ENCODE measurements at places on chromosomes 13 and 19.

GRCh38 chr19:1105008-1105872 lies 1.4 kb downstream of the GPX4 start:
- peak; percentile 66 for DNase-seq

GRCh38 chr19:11699931-11700794 lies 38.6 kb downstream of the ZNF823 start:
- DNase-seq, result peak; percentile 59

DNA sequence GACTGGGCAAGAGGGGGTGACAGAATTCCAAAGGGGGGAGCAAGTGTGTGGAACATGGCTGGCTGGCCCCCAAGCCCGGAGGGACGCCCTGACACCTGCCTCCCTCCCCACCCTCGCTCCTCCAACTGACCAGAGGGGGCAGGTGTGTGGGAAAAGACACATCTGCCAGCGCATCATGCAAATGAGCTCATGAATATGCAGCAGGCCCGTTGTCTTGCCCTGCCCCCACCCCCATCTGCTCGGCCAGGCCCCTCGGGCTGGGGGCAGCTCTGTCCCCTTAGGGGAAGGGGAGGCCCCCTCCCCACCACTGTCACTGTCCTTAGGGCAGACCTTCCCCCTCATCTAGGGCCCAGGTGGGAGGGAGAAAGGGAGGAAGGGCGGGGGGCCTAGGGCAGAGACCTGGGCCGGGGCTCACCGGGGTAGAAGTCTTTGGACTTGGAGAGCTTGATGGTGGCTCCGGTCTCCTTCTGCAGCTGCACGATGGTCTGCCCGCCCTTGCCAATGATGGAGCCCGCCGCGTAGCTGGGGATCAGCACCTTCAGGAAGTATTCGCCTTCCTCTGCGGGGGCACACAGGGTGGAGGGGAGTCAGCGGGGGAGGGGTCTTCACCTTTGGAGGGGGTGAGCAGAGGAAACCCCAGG lies 12.9 kb downstream of the NOVA2 start:
- no peak for DNase-seq

GRCh38 chr19:40323705-40324104 lies 24.5 kb downstream of the C19orf47 start:
- no peak for DNase-seq

DNA sequence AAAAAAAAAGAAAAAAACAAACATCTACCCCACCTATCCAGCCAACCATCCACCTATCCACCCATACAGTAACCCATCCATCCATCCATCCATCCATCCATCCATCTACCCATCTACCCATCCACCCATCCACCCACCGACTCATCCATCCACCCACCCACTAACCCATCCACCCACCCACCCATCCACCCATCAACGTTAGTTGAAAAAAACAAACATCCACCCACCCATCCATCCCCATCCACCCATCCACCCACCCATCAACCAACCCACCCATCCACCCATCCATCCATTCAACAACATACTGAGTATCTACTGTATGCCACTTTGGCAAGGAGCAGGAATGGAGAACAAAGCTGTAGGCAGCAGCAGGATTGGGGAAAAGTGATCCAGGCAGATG lies 6.1 kb upstream of the AP3D1 start:
- DNase-seq, result no peak

DNA sequence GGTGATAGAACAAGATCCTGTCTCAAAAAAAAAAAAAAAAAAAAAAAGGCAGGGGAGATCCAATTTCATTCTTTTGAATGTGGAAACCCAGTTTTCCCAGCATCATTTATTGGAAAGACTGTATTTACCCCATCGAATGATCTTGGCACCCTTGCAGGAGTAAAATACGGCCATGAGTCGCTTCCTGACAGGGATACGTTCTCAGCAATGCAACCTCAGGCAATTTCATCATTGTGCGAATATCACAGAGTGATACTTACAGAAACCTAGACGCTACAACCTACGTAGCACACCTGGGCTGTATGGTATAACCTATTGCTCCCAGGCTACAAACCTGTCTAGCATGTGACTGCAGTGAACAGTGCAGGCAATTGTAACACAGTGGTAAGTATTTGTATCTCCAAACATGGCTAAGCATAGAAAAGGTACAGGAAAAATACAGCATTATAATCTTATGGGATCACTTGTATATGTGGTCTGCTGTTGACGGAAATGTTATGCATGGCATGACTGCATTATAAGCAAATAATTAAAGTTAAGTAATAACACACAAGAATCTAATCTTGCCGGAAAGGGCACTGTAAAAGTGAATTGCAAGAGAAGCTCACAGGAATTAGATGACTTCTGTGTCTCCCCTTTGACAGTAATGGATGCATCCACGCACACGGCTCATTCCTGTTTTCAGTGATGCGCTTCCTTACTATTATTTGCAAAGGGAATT lies 24.1 kb downstream of the RFX2 start:
- no peak for DNase-seq

DNA sequence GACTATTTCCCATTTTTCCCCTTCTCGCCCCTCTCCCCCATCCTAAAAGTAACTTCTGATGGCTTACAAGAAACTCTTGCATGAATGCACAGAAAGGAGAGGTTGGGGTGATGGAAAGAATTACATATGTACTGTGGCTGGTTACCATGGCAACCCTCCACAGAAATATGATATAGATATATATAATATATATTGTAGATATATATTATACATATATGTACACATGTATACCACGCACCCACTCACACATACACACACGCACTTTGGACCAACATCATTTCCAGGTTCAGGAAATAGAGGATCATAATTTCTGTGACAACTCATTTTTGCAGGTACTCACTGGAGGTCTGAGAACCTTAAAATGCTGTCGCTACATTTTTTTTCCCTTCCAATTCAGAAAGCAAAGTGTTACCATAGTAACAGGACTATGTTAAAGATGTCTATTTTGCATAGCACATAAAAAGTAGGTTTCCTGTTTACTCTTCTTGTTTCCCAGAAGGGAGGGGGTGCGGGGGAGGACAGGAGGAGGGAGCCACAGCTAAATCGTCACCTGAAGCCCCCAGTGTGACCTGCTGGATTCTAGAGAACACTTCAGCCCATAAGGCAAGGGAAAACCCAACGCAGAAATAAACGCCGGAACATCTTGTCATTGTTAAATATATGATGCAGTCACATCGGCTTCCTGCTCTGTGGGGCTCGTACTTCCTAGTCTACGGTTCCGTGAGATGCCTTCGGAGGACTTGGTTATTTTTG lies 44.7 kb downstream of the EFNB2 start:
- no peak for DNase-seq

GRCh38 chr13:70249332-70250064 lies 141.2 kb upstream of the KLHL1 start:
- peak; percentile 57 for DNase-seq

DNA sequence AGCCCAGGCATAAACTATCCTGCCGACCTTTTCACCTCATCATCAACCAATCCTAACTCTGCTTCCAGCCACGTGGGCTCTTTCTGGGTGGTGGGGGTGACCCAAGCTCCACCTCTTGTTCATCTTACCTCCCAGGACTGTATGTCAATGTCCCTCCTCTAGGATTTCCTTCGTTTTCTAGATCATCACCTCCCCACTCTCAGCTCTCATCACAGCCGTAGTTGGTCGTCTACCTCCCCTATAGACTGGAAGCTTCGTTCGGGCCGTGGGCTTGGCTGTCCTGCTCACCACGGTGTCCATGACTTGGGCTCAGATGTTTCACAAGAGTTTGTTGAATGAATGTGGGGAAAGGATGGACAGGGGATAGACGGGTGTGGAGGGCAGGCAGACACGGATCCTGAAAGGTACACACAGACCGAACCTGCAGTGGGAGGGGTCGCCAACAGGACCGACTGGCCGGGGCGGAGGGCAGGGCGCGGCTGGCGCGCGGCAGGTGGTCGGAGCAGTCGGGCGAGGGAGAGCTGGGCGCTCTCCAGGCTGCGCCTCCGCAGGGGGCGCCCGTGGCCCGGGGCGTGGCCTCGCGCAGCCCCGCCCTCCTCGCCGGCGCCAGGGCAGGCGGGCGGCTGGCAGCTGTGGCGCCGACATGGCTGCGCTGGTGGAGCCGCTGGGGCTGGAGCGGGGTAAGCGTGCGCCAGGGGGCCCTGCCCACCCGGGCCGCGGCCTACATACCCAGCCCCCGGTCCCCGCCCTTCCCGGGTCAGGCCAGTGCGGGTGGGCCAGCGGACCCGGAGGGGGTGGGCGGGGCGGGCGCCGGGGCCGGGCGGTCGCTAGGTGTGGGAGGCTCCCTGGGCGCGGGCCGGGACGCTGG lies at the start of gene LIN7B:
TSS of gene LIN7B (plus strand) at position 609 of the 868 bp plus-strand sequence. CDS start at position 644, 35 bp downstream.
- peak; percentile 93 for DNase-seq

DNA sequence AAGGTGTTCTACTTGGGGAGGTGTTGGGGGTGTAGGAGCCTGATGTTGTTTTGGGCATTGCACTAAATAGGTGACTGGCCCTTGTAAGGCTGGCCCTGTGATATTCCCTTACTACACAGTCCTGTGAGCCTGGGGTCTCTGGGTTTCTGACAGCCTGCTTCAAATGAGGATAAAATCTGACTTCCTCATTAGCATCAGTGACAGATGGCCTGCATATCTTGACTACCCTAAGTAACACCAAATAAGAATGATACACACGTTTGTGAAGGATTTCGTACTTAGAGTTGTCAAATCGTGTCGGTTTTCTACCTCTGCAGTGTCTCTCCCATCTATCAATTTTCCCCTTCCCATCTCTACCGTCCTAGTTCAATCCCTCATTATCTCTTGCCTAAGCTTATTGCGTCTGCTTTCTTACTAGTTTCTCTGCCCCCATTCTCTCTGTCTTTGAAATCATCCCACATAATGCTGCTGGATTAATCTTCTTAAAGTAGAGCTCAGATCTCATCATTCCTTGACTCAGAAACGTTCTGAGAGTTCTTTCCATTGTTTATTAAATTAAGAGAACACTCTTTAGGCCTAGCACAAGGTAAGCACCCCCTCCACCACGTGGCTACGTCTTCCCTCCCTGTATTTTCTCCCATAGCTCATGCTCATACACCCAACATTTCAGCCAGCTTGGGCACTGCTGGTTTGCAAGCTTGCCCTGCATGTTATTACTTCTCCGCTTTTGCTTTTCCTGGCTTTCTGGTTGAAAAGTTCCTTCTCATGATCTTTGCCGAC lies 26.2 kb upstream of the CNMD start:
- no peak for DNase-seq

GRCh38 chr19:30881281-30881680 lies 468.0 kb downstream of the TSHZ3 start:
- no peak for DNase-seq

DNA sequence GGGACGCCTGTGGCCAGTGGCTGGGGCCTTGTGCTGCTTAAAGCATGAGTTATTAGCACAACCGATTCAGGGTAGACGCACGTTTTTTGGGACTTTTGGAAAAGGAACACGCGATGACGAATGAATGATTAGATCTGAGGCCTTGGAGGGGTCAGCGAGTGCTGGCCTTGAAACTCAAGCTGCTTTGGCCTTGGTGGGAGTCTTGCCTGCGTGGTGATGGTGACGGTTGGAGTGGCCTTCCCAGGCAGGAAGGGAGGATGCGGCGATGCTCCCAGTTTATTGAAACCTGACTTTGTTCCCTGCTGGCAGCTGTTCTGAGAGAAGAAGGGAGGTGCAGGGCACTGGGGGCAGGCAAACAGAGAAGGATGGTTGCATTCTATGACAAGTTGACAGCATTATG lies 63.1 kb upstream of the RNF113B start:
- no peak for DNase-seq

DNA sequence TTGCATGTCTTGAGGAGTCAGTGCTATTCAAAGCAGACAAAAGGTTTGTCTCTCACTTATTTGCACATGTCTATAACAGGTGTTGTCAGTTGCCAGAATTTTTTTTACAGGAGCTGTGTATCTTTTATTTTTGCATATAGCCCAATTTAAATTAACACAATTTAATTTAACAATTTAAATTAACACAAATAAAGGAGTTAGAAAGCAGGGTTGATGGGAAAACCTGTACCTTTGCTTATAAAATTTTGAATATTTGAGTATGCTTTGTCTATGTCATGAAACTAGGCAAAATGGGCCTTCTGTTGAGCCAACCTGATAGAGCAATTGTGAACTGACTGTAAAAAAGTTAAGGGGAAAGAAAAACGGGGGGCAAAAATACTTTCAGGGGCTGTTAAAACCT lies 78.0 kb downstream of the MAP4K1 start:
- DNase-seq, result no peak

- DNase-seq, result no peak
Observed at GRCh38 chr13:99821741-99822140, 149.8 kb downstream of the ZIC5 start.

DNA sequence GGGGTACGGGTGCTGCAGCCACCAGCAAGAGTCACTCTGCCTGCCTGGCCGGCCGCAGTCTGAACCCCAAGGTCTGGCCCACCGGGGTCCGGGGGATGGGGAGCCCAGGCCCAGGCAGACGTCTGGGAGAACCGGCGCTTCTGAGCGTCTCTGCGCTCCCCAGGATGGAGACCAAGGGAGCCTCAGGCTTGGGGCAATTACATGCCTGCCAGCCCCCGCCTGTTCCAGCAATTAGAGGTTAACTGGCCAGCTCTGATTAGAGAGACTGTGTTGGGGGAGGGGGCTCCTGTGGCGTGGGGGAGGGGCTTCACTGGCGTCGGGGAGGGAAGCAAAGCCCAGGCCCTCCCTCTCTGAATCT lies 11.9 kb downstream of the MEIS3 start:
- DNase-seq, result no peak

DNA sequence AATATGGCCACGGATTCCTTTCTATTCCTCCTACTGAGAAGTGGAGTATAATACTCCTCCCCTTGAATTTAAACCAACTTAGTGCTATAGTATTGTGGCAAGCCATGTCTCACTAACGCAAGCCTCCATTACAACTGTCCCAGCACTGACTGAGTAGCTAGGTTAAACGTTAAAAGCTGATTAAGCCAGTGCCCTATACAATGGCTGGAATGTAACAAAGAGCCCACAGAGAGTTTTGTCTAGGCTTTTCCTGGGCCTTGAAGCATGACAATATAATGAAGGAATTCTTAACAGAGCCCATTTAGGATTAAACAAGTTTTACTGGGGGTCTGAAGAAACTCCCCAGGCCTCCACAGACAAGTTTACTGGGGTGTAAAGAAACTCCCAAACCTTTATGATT lies 254.5 kb upstream of the DACH1 start:
- no peak for DNase-seq

DNA sequence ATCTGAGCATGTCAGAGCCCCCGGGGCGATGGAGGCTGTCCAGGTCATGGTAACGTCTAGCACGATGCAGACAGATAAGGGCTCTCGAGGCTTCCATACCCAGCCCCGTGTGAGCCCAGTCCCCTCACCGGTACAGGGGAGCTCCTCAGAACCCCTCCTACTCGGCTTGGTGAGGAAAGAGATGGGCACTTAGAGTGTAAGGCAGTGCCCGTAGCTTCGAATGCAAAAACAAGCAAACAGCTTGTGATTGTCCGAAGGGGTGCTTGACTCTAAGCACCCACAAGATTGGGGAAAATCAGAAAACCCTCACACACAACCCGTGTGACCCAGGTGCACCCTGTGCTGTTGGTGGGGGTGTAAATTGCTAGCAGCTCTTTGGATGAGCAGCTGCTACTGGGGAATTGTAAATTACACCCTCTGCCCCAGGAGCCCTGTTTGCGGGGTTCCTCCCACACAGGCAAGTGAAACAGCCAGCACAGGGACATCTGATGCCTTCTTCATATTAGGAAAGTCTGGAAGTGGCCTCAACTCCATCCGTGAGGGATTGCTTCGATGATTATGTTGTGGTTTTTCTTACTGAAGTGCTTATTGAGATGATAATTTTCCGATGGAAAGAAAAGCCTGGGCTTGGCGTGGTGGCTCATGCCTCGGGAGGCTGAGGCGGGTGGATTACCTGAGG lies 918 bp upstream of the PSPN start:
- DNase-seq, result no peak

GRCh38 chr19:13132471-13133180 lies 14.6 kb downstream of the NACC1 start:
- peak; percentile 2 for DNase-seq

GRCh38 chr13:106291006-106291405 lies 244.5 kb downstream of the EFNB2 start:
- no peak for DNase-seq

All from hepatocyte (in vitro differentiated cells).